ENCODE measurements at places on chromosomes 12 and 14.
A peak's percentile ranks its signal among the peaks of the same experiment; 100 is the strongest.

DNA sequence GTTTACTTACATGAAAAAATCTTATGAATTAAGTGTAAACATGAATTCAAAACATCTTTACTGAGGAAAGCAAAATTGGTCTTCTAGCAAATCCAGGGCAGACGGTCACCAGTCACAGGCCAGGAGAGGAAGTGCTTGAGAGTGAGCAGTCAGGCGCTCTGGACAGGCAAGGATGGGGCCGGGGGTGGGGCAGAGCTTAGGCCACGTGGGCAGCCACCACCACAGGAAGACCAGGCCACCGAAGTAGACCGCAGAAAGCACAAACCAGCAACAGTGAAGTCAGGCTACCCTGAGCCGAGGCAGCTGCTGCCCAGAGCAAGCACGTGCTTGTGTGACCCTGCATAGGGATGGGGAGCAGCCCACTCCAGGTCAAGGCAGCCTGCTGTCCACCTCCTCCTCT lies 33.5 kb downstream of the SLC6A12 start:
- no peak for DNase-seq

GRCh38 chr12:10310926-10311720 lies 3.5 kb downstream of the KLRD1 start:
- no peak for DNase-seq

DNA sequence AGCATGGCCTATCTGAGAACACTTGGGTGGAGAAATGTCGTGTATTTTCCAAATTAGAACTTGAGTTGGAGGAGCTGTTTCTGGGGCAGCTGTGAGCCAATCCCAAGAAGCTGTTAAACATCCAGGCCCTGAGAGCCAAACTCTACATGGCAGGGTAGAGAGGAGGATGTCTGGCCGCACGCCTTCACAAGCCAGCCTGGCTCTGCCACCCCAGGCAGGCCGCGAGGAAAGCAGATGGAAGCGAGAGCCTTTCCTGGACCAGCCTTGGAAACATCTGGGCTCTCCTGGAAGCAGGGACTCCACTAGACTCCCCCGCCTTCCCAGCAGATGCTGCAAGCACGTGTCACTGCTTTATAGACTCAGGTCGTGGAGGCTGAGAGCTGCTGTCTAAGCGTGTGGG lies 312.8 kb upstream of the FKBP4 start:
- no peak for DNase-seq

DNA sequence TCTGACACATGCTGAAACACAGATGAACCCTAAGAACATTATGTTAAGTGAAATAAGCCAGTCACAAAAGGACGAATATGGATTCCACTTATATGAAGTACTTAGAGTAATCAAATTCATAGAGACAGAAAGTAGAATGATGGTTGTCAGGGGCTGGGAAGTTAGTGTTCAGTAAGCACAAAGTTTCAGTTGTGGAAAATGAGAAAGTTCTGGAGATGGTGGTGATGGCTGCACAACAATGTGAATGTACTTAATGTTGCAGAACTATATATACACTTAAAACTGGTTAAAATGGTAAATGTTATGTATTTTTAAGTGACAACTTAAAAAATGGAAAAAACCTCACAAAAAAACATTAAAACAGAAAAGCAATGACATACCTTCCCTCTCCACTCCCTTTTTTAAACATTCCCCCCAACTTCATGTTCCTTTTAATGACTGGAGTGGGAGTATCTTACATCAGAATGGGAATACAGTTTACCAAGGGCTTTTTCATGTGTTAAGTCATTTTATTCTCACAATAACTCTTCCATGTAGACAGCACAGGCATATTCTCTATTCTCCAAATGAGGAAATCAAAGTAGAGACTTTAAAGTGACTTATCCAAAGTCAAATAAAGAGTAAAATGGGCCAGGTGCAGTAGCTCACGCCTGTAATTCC lies 24.0 kb downstream of the BTBD7 start:
- no peak for DNase-seq

GRCh38 chr12:110073049-110073831 lies 24.9 kb upstream of the C12orf76 start:
- peak; percentile 46 for DNase-seq

DNA sequence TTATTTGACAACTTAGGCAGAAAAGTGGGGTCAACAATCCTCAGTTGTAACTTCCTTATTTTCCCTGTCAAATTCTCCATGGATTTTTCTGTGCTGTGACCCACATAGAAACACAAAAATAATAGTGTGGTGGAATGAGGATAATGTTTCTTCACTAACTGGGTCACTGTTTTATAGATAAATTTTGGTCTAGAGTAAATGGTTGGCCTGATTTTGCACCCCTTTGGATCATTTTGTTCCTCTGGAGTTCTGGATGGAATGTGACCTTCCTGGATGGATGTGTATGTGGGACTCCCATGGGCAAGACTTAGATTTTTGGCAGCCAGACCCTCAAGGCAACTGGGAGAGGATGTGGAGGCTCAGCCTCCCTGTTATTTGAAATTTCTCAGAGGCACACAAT lies 52.7 kb upstream of the RNU6-8 start:
- no peak for DNase-seq

DNA sequence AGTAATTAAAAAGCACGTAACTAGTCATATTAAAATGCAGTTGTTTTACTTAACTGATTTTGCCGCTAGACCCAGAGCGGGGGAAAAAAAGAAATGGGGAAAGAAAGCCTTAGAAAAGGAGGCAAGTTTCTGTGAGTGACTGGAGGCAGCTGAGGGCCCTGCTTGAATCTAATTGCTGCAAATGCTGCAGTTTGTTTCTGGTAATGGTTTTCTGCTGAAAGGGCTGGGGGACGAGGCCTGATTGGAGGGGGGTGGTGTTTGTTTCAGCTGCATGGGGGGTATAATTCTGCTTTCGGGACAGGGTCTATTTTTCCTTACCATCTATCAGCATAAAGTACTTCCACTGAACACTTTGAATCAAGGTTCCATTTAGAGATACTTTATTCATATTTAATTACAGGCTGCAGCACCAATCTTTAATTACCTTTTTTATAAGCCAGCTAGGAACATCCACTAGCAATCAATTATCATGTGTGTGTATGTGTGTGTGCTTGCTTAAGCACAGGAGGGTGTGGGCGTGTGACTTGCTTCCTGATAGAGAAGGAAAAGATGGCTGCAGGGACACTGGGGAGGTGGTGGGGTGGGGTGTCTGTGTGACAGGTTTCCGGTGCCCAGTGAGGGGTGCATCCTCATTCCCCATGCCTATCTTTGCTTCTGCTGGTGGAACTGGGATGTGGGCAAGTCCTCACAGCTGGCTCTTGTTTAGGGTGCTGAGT lies 83.4 kb downstream of the ADCK1 start:
- DNase-seq, result no peak

GRCh38 chr12:175250-175649 lies 38.7 kb downstream of the SLC6A12 start:
- DNase-seq, result no peak

GRCh38 chr14:73965216-73965615 lies 15.1 kb downstream of the COQ6 start:
- no peak for DNase-seq

DNA sequence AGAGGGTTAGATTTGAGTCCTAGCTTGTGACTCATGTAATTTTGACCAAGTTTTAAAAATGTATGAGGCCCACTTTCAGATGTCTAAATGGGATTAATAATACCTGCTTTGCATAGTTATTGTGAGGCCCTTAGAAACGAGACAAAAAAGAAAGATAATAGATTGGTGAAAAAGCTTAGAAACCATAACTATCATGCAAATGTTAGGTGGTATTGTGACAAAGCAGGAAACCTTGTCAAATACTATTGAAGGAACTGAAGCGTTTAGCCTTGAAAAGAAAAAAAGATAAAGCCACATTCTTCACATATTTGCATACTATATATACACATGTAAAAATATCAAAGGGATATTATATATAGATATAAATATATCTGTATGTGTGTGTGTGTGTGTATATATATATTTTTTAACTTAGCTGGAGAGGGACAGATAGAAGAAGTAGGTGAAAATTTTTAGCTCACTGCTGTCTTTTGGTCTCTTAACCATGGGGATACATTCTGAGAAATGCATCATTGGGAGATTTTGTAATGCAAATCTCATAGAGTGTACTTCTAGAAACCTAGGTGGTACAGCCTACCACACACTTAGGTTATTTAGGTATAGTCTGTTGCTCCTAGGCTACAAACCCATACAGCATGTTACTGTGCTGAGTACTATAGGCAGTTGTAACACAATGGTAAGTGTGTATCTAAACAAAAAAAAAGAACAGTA lies 270.3 kb downstream of the CCDC91 start:
- DNase-seq, result peak; percentile 76

DNA sequence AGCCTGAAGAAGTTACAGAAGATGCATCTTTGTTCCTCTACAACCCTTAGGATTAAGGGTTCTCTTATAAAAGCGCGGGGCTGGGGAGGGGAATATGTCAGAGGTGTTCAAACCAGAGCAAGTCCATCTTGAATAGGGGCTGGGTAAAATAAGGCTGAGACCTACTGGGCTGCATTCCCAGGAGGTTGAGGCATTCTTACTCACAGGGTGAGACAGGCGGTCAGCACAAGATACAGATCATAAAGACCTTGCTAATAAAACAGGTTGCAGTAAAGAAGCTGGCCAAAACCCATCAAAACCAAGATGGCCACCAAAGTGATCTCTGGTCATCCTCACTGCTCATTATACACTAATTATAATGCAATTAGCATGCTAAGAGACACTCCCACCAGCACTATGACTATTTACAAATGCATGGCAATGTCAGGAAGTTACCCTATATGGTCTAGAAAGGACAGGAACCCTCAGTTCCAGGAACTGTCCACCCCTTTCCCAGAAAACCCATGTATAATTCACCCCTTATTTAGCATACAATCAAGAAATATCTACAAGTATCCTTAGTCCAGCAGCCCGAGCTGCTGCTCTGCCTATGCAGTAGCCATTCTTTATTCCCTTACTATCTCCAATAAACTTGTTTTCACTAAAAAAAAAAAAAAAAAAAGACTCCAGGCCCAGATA lies 108.1 kb upstream of the FOXN3 start:
- DNase-seq, result no peak

DNA sequence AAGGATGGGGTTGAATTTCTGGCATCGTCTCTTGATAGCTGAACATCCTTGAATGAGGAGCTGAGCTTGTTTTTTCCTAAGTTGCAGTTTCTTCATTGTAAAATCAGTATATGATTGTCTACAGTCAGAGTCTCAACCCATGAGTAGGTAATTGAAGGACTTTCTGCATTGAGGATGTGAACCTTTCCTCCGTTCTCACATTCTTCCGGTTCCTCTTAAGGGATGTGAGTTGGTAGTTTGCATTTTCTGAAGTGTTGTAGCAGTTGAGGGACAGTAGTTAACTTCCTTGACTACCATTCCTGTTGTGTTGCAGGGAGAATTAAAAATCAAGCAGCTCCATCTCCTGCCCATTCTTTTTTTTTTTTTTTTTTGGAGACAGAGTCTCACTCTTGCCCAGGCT lies 19.1 kb downstream of the TPCN1 start:
- peak; percentile 55 for DNase-seq

GRCh38 chr12:8917751-8918150 lies 3.4 kb downstream of the PHC1 start:
- DNase-seq, result no peak

GRCh38 chr14:104371917-104372316 lies 207.6 kb upstream of the C14orf180 start:
- DNase-seq, result no peak

DNA sequence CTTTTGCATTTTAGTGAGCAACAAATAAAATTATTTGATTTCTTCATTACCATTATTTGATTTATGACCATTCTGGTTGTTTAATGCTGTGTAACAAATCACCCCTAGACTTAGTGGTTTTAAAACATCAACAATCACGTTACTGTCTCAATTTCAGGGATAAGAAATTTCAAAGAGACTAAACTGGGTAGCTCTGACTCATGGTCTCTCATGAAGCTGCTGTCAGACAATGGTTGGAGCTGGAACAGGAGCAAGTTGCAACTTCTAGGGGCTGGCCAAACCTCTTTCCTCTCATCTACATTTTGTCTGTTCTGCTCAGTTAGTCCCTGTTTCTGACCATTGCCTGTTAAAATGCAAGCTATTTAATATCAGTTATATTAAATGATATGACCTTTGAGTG lies 517.0 kb downstream of the KCNH5 start:
- DNase-seq, result no peak

DNA sequence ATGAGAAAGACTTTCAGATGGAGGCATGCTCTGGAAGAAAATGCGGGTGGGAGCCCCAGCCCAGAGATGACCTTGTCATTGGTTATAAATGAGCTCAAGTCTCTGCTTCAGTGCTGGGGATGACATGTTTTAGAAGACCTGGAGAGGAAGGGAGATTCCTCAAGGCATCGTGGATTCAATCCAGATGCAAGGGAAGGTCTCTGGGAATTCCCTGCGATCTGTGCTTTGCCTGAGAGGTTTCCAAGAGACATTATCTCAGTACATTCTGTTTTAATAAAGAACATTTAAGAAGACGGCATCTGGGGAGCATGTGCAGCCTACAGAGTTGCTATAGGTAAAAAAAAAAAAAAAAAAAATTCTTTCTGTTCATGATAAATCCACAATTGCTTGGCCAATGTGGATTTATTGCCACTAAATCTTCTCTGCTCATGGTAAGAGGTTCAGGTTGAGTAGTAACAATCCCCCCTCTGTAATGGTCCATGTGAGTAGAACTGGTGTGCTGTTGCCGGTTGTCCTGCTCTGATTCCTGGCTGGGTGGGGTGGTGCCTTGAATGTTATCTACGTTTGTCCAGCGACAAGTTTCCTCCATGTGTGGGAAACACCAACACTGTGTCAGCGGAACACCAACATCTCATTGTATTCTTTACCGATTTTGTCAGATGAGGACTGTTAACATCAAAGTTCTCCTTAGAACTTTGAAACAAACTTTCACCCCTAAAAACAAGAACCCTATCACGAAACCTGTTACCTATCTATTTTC lies 230.0 kb downstream of the MSRB3 start:
- no peak for DNase-seq

GRCh38 chr14:88276923-88277596 lies 46.0 kb downstream of the KCNK10 start:
- no peak for DNase-seq

GRCh38 chr12:53867216-53868012 lies 71.2 kb upstream of the HOXC13 start:
- no peak for DNase-seq

DNA sequence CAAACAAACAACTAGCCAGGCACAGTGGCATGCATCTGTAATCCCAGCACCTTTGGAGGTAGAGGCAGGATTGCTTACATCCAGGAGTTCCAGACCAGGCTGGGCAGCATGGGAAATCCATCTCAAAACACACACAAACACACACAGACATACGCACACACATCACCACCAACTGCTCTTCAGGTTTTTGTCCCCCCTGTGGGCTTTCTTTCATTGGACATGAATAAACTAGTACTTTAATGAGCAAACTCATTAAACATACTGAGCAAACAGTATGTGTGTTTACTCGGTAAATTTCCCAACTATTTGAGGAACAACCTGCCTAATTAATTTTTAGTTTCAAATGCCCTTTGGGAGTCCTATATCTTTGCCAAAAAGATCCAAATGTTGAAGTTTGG lies 10.1 kb upstream of the RASSF3 start:
- no peak for DNase-seq

DNA sequence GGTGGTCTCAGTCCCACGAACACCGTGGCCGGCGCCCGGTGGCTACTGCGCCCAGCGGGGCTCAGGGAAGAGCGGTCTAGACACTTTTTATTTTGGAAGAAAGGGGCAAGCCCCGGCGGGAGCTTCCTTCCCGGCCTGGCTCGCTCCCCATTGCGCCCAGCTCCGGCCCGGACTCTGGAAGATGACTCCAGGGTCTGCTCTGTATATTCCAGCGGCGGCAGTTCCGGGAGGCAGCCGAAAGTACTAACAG lies 225.1 kb upstream of the CRY1 start:
- no peak for DNase-seq
